ENCODE measurements at places on chromosomes 1 and 21. TPM values are rescaled to one million over a fixed set of nuclear protein-coding genes. Genes with fewer than 3 reads are reported as not detected.

- H3K36me3 ChIP-seq: peaks cover 15% of the 10 kb centered on the region
- H3K4me3 ChIP-seq: no peak overlapping the region
- peaks cover 29% of the 10 kb centered on the region for H3K4me1 ChIP-seq
- no peaks in the 10 kb centered on the region for H3K27me3 ChIP-seq
- DNase-seq: no peak
These were observed 5.2 kb downstream of the AGO1 start for GRCh38 chr1:35888255-35888654.

DNA sequence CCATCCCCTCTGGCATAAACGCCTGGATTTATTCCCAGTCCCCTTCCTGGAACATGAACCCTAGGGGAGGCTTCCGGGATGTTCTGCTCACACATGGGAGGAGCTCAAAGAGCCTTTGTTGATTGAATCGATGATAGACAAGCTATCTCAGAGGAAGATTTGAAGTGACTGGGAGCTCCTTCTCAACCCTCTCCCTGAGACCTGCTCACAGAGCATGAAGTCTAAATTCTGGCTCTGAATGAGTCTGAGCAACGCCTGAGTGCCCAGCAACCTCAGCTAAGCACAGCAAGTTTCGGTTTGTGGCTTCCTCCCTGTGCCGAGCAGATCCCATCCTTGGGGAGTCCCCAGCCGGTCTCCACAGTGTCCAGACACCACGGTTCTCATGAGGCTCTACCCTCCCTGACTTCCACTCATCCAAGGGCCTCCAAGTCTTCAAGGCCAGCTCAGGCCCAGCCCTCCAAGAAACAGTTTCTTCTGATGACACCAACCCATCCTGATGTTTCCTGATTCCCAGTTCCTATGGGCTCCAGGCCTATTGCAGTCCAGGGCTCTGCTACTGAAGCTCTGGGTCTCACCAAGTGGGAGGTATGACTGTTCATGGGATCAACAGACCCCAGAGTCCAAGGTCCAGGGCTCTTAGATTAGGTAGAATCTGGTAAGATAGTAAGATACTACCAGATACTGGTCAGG is 190.8 kb downstream of the DYRK1A start:
- H3K4me3 ChIP-seq: no peak overlapping the region
- H3K27ac ChIP-seq: no peak overlapping the region
- DNase-seq: no peak
- H3K4me1 ChIP-seq: peaks cover 10% of the 10 kb centered on the region

- no peak overlapping the region for H3K4me3 ChIP-seq
- DNase-seq: no peak
- H3K27me3 ChIP-seq: no peaks in the 10 kb centered on the region
These were observed 24.4 kb downstream of the RC3H1 start for GRCh38 chr1:173997791-173998190.

GRCh38 chr1:103576065-103576464 is 4.7 kb downstream of the AMY2B start:
- peaks cover 13% of the 10 kb centered on the region for H3K27me3 ChIP-seq
- no peak overlapping the region for H3K27ac ChIP-seq
- H3K36me3 ChIP-seq: no peaks in the 10 kb centered on the region
- H3K4me3 ChIP-seq: no peak overlapping the region

- H3K36me3 ChIP-seq: no peaks in the 10 kb centered on the region
- no peak for DNase-seq
- no peak overlapping the region for H3K4me3 ChIP-seq
- no peak overlapping the region for H3K27ac ChIP-seq
These were observed 21.6 kb upstream of the GPR137B start for GRCh38 chr1:236120721-236121153.

GRCh38 chr1:223617323-223618070 is 48.0 kb downstream of the CAPN8 start:
- H3K4me3 ChIP-seq: no peak overlapping the region
- no peaks in the 10 kb centered on the region for H3K36me3 ChIP-seq
- H3K27me3 ChIP-seq: peaks cover 5% of the 10 kb centered on the region
- no peak overlapping the region for H3K27ac ChIP-seq

GRCh38 chr1:226980565-226981385 is 40.7 kb downstream of the COQ8A start:
- no peaks in the 10 kb centered on the region for H3K27me3 ChIP-seq
- no peaks in the 10 kb centered on the region for H3K4me1 ChIP-seq
- H3K27ac ChIP-seq: no peak overlapping the region
- no peak overlapping the region for H3K4me3 ChIP-seq

- H3K36me3 ChIP-seq: no peaks in the 10 kb centered on the region
- peaks cover 7% of the 10 kb centered on the region for H3K4me1 ChIP-seq
- H3K27ac ChIP-seq: no peak overlapping the region
- DNase-seq: no peak
- peaks cover 38% of the 10 kb centered on the region for H3K27me3 ChIP-seq
These were observed 43.3 kb downstream of the LRRC53 start for GRCh38 chr1:74468982-74469603.

GRCh38 chr1:240239309-240239708 is 147.6 kb downstream of the FMN2 start:
- H3K4me3 ChIP-seq: no peak overlapping the region
- H3K4me1 ChIP-seq: peaks cover 41% of the 10 kb centered on the region
- H3K27me3 ChIP-seq: no peaks in the 10 kb centered on the region
- DNase-seq: no peak

DNA sequence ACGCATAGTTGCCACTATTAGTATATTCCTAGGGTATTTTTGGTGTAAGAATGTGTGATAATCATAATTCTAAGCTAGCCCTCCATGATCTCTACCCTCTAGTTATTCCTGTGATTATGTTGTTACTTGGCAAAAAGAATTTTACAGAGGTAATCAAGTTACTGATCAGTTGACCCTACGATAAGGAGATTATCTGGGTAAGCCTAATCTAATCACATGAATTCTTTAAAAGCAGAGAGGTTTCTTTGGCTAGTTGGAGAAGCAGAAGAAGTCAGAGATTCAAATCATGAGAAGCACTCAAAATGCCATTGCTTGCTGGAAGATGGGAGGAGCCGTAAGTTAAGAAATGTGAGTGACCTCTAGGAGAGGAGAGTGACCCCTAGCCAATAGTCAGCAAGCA is 72.7 kb downstream of the RPE65 start:
- H3K36me3 ChIP-seq: no peaks in the 10 kb centered on the region
- no peak overlapping the region for H3K27ac ChIP-seq
- H3K27me3 ChIP-seq: no peaks in the 10 kb centered on the region
- H3K4me1 ChIP-seq: peaks cover 34% of the 10 kb centered on the region
- H3K4me3 ChIP-seq: no peak overlapping the region

- no peak overlapping the region for H3K4me3 ChIP-seq
- H3K27ac ChIP-seq: peak overlapping the region; percentile 38
- no peaks in the 10 kb centered on the region for H3K36me3 ChIP-seq
- H3K4me1 ChIP-seq: peaks cover 30% of the 10 kb centered on the region
- H3K27me3 ChIP-seq: no peaks in the 10 kb centered on the region
- no peak for DNase-seq
These were observed 131.8 kb upstream of the SGIP1 start for GRCh38 chr1:66402194-66402593.

DNA sequence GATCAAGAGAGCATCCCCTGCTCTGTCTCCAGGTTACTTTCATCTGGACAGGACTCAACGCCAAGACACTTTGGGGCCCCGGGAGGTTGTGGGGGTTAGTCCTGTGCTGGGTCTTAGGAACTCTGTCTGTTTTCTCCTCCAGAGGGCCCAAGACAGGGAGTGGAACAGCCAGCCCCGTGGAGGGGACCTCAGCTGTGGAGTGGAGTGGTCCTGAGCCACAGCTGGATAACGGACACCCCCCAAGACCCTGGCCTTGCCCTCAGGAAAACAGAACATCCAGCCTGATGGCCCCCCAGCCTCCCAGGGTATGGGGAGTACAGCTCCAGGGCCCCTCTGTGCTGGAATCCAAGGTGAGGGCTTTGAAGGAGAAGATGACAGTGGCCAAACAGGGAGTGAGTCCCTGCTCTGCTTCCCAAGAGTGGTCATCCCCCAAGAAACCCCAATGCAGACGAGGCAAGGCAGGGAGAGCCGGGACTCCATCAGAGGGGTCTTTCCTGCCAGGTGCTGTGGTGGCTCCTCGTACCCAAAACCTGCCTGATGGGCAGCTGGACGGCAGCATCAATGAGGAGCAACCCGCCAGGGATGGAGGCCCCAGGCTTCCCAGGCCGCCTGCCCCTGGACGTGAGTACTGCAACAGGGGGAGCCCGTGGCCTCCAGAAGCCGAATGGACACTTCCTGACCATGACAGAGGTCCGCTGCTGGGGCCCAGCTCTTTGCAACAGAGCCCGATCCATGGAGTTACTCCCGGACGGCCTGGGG is 3.5 kb downstream of the KIAA1614 start:
- H3K4me3 ChIP-seq: no peak overlapping the region
- H3K27me3 ChIP-seq: no peaks in the 10 kb centered on the region
- no peak for DNase-seq
- H3K4me1 ChIP-seq: peaks cover 18% of the 10 kb centered on the region
- H3K27ac ChIP-seq: no peak overlapping the region

- no peak overlapping the region for H3K27ac ChIP-seq
- no peak overlapping the region for H3K4me3 ChIP-seq
- H3K4me1 ChIP-seq: peaks cover 22% of the 10 kb centered on the region
- no peaks in the 10 kb centered on the region for H3K27me3 ChIP-seq
- peaks cover 14% of the 10 kb centered on the region for H3K36me3 ChIP-seq
- no peak for DNase-seq
These were observed 81.7 kb upstream of the ADAM30 start for GRCh38 chr1:119978018-119978505.

DNA sequence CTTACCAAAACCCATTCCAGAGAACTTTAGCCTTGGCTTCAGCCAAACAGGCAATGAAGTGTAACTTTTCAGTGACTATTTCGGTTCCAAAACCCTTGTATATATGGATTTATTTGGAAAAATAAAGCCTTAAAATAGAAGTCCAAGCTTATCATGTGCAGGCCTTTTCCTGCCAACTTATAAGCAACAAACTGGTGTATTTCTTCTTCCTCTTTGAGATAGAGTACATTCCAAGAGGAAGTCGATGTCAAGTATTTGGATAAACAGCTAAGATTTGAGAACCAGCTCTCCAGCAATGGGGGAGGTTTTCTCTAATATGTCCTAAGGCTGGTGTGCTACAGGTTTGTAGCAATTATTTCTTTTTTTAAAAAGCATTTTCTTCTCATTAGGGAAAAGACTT is 407.8 kb downstream of the DUSP10 start:
- H3K36me3 ChIP-seq: no peaks in the 10 kb centered on the region
- H3K27ac ChIP-seq: no peak overlapping the region
- no peak overlapping the region for H3K4me3 ChIP-seq
- DNase-seq: no peak

GRCh38 chr1:44705938-44706337 is 25.0 kb downstream of the RNU5D-1 start:
- no peak overlapping the region for H3K4me3 ChIP-seq
- H3K27me3 ChIP-seq: peaks cover 4% of the 10 kb centered on the region
- H3K4me1 ChIP-seq: peaks cover 14% of the 10 kb centered on the region
- no peak overlapping the region for H3K27ac ChIP-seq
- DNase-seq: no peak
- H3K36me3 ChIP-seq: no peaks in the 10 kb centered on the region

DNA sequence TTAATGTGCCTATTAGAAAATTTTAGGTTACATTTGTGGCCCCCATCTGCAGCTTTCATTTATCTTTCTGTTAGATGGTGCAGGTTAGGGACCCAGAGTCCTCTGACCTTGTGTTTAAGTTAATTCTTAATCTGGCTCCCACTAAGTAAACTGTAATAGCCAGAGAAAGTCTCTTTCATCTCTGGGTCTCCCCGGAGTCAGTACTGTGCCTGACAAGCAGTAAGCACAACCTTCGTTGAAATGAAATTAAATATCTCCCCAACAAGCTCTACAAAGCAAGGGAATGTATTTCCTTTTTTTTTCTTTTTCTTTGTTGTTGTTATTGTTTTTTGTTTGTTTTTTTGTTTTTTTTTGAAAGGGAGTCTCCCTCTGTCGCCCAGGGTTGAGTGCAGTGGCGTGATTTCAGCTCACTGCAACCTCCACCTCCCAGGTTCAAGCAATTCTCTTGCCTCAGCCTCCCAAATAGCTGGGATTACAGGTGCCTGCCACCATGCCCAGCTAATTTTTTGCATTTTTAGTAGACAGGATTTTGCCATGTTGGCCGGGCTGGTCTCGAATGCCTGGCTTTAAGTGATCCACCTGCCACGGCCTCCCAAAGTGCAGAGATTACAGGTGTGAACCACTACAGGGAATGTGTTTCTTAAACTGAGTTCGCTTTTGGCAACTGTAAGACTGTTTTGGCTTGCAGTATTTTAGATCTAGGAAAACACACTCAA is 81.6 kb downstream of the HHIPL2 start:
- H3K27ac ChIP-seq: peak overlapping the region; percentile 70
- DNase-seq: no peak
- peaks cover 1% of the 10 kb centered on the region for H3K36me3 ChIP-seq

GRCh38 chr1:200729863-200730262 is 8.8 kb upstream of the CAMSAP2 start:
- no peaks in the 10 kb centered on the region for H3K27me3 ChIP-seq
- peak overlapping the region; percentile 14 for H3K27ac ChIP-seq
- H3K4me1 ChIP-seq: peaks cover 8% of the 10 kb centered on the region
- DNase-seq: no peak
- no peaks in the 10 kb centered on the region for H3K36me3 ChIP-seq
- no peak overlapping the region for H3K4me3 ChIP-seq

- no peaks in the 10 kb centered on the region for H3K27me3 ChIP-seq
- peak overlapping the region; percentile 88 for H3K4me3 ChIP-seq
- no peaks in the 10 kb centered on the region for H3K36me3 ChIP-seq
- peak overlapping the region; percentile 97 for H3K27ac ChIP-seq
These were observed 456 bp downstream of the PTPN14 start for GRCh38 chr1:214550857-214551435.

DNA sequence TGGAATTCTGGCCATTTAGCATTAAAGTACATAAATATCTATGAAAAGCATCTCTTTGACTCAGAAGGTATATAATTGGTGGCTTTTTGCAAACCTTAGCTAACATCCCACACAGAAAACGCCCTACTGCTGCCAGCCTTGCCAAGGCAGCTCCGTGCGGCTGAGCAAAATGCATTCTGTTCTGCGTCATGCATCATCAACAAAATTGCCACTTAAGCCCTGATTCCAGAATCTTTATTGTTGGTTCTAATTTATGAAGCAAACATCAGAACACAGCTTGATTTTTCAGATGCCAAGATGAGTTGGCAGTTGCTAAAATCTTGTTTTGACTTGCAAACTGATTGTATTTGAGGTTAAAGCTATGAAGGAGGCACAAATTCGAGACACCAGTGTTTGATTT is 314.9 kb upstream of the DEPDC1 start:
- H3K27me3 ChIP-seq: peaks cover 10% of the 10 kb centered on the region
- H3K36me3 ChIP-seq: no peaks in the 10 kb centered on the region
- no peak overlapping the region for H3K4me3 ChIP-seq
- no peaks in the 10 kb centered on the region for H3K4me1 ChIP-seq
- no peak for DNase-seq

- no peak for DNase-seq
- H3K4me1 ChIP-seq: peaks cover 35% of the 10 kb centered on the region
- H3K27ac ChIP-seq: peak overlapping the region; percentile 87
- H3K4me3 ChIP-seq: no peak overlapping the region
- H3K36me3 ChIP-seq: no peaks in the 10 kb centered on the region
These were observed 204.3 kb downstream of the SMYD3 start for GRCh38 chr1:246302711-246303317.

GRCh38 chr1:218164111-218164929 is 120.8 kb upstream of the RRP15 start:
- no peak overlapping the region for H3K27ac ChIP-seq
- peak overlapping the region; percentile 64 for H3K4me3 ChIP-seq
- peaks cover 15% of the 10 kb centered on the region for H3K4me1 ChIP-seq
- peaks cover 65% of the 10 kb centered on the region for H3K27me3 ChIP-seq
- no peak for DNase-seq
- no peaks in the 10 kb centered on the region for H3K36me3 ChIP-seq

Gene C8A
- total RNA-seq: not detected

Gene FMOD
- 0.85 TPM for total RNA-seq

Gene TCHH
- total RNA-seq: not detected

Gene PRR9
- not detected for total RNA-seq

Gene CYP4A11
- total RNA-seq: not detected

Gene CACYBP
- 57.5 TPM for total RNA-seq

Gene CFH
- total RNA-seq: 24.0 TPM

Gene CYP4Z1
- not detected for total RNA-seq

Gene HPDL
- 1.0 TPM for total RNA-seq

Gene SLC35F3
- not detected for total RNA-seq

Data from chondrocyte (in vitro differentiated cells).